ENCODE measurements at places on chromosomes 1 and 21.
A peak's percentile ranks its signal among the peaks of the same experiment; 100 is the strongest.

DNA sequence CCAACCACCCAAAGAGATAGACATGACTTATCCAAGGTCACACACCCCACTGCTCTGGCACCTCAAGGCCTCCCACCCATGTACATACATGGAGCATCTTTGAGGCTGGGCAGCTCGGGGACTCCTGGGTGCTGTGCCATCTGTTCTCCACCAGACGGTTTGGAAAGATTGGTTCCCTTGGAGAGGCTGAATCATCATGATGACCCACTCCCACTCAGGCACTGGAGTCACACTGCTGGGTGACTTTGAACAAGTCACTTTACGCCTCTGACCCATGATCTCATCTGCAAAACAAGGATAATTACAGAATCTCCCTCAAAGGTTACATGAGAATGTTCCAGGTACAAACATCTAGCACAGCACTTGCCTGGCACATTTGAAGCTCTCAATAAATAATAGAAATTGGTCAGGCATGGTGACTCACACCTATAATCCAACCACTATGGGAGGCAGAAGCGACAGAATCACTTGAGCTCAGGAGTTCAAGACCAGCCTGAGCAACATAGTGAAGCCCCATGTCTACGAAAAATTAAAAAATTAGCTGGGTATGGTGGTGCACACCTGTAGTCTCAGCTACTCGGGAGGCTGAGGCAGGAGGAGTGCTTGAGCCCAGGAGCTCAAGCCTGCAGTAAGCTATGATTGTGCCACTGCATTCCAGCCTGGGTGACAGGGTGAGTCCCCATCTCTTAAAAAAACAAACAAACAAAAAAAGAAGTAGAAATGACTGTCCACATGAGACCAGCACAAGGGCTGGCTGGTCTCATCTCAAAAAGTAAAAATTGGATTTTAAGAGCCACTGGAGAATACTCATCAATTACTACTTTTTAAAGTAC, 74.9 kb downstream of the RRAGC start:
- no peak for DNase-seq

DNA sequence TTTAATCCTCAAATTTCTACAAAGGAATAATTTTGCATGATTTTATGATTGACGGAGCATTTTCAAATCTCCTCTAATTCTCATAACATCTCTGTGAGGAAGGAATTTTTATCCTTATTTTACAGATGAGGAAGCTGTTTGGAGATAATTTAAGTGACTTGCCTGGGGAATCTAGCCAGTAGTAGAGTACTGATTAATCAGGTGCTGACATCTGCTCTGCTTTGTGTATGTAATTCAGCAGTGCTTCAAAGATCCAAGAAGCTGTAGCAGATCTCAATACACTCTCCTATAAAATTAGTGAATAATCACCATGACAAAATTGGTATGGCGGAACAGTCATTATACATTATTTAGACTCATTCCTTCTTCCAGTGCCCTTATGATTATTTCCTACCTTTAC, 46.0 kb downstream of the DPH5 start:
- no peak for DNase-seq

GRCh38 chr1:226945106-226945857, 5.2 kb downstream of the COQ8A start:
- no peak for DNase-seq

- DNase-seq, result no peak
Measured at GRCh38 chr1:206496131-206496793, 11.1 kb upstream of the RASSF5 start.

GRCh38 chr1:224082146-224082545, 31.8 kb upstream of the FBXO28 start:
- DNase-seq, result no peak

DNA sequence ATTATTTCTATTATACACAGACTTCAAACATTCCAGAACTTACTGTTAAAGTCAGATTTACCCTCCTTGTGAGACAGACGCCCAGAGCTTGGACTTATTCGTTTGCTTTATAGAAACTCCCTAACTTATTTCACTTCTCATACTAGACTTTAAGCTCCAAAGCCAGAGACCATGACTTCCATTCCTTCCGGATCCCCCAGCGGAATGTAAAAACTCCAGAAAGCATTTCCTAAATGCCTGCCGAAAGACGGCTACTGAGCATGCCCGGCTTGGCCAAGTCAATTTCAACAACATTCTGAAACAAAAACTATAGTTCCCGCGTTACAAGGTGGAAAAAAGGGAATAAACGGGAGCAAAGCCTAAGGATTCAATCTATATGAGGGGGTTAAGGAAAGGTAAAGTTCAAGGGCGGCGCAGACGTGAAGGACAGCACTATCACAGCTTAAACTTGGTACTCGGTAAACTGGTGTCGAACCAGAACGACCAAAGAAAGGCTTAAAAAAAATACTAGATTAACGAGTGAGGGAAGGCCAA, 1.1 kb downstream of the USP48 start:
- no peak for DNase-seq

DNA sequence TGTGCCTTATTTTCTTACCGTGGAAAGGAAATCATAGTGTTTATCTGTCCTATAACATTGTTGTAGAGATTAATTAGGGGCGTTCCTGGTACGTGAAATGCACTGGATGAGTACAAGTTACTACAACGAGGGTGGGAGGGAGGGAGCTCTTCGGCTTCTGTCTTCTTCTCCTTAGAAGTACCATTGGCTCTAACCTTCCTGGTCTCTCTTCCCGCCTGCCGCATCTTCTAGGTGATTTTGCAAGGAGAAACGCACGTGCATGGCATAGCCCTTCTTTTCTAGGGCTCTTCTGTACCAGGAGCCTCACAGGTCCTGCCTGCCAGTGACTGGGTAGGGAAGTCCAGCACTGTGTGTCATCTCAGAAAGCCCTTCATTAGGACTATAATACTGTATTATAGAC, 16.8 kb downstream of the SH3BP5L start:
- no peak for DNase-seq

- DNase-seq, result no peak
Measured at GRCh38 chr21:36709030-36709867, 10.3 kb downstream of the SIM2 start.

DNA sequence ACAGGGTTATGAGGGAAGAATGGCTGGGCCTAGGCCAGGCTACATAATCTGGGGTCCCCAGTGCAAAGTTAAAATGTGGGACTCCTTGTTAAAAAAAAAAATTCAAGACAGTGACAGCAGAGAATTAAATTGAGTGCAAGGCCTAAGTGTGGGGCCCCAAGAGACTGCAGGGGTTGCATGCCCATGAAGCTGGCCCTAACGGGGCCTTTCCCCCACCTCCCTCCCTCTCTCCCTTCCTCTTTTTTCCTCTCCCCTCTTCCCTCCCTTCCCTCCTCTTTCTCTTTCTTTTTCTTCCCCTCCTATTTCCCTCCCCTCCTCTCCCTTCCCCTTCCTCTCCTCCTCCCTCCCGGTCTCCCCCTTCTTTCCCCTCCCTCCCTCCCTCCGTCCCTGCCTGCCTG, 266.7 kb downstream of the LMO4 start:
- no peak for DNase-seq

- DNase-seq, result no peak
Measured at GRCh38 chr1:3251807-3252428, 182.9 kb downstream of the PRDM16 start.

DNA sequence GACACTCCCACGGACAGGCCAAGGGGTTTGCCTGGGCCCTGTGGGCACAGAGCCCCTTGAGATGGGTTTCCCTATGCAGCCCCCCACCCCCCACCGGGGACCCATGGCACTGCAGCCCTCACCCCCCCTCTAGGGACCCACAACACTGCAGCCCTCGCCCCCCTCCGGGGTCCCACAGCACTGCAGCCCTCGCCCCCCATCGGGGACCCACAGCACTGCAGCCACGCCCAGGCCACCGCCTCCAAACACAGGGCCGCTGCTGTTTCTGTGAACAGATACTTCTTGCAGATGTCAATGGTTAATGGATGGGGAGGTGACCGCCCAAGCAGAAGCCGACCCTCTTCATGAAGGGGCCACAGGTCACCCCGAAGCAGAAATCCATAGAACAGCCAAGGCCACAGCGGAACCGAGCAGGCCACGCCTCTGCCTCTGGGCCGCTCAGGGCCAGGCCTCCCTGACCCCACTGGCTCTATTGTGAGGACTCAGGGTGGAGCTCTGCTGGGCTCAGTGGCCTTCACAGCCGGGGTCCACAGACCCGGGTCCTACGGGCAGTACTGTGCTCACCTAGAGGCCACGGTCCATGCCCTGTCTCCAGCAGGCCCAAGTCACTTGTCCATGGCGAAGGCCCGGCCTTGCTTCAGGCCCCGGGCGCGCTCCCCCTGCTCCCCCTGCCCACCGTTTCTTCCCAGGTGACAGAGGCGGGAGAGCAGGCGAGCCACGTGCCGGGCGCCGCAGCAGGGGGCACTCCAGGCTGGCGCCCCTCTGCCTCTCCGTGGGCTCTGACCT, 4.1 kb upstream of the POFUT2 start:
- DNase-seq, result no peak

GRCh38 chr1:156119503-156120209, 5.1 kb downstream of the LMNA start:
- peak; percentile 49 for DNase-seq

DNA sequence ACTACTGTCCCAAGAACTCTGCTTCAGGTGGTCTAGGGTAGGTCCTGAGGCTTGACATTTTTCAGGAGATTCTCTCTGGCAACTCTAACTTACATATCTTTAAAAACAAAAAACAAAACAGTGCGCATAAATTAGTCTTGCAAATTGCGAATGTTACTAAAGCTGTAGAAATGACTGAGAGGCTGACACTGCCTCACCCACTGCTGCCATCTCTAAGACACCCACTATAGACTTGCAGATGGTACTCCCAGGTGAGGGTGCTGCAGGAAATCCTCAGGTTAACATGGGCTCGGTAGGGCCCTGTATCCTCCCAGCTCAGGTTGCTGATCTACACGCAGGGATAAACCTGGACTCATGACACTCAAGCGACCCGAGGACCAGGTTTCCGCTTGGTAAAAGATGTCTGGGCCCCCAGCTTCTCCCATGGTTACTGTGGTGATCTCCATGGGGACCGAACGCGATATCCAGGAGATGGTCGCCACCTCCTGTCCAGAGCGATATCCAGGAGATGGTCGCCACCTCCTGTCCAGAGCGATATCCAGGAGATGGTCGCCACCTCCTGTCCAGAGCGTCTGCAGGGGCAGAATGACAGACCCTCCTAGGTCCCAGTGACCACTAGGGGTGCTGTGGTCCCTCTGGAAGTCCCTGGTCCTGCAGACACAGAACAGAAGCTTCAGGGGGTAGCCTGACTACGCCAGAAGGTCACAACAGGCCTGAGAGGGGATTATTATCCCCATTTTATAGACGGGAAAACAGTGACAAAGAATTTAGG, 16.2 kb upstream of the LY9 start:
- DNase-seq, result no peak

GRCh38 chr1:155093911-155094621, 15.4 kb downstream of the EFNA3 start:
- DNase-seq, result no peak

- DNase-seq, result no peak
Measured at GRCh38 chr1:5724847-5725246, 267.4 kb downstream of the NPHP4 start.

DNA sequence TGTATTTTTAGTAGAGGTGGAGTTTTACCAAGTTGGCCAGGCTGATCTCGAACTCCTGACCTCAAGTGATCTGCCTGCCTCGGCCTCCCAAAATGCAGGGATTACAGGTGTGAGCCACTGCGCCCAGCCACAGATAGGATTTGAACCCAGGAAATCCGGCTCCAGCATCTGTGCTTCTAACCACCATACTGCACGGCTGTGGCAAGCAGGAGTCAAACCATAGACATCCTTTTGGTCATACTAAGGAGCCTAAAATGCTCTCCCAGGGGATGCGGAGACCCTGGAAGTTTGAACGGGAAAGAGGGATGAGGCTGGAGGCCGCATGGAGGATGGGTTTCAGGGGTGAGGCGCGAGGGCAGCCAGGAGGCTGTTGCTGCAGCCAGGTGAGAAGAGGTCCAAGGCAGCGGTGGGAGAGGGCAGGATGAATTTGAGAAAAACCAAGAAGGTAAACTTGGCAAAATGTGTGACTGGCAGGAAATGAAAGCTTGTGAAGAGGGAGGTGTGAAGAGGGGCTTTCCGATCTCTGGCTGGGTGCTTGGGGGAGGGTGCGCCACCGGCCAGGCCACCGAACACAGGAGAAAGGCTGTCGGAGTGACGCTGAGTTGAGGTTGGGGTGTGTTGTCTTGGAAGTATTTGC, 24.0 kb upstream of the CDK18 start:
- no peak for DNase-seq

GRCh38 chr1:65866439-65866838, 73.7 kb downstream of the PDE4B start:
- DNase-seq, result no peak

DNA sequence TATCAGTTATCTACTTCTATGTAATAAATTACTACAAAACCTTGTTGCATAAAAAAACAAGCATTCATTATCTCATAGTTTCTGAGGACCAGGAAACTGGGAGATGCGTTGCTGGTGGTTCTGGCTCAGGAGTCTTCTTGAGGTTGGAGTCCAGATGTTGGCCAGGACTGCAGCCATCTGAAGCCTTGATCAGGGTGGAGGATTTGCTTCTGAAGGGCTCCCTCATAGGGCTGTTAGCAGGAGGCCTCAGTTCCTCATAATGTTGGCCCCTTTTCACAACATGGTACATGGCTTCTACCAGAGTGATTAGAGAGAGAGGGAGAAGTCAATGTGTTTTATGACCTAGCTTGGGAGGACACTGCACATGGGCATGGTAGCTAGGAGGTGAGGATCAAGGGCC, 137.4 kb downstream of the CNIH3 start:
- no peak for DNase-seq

DNA sequence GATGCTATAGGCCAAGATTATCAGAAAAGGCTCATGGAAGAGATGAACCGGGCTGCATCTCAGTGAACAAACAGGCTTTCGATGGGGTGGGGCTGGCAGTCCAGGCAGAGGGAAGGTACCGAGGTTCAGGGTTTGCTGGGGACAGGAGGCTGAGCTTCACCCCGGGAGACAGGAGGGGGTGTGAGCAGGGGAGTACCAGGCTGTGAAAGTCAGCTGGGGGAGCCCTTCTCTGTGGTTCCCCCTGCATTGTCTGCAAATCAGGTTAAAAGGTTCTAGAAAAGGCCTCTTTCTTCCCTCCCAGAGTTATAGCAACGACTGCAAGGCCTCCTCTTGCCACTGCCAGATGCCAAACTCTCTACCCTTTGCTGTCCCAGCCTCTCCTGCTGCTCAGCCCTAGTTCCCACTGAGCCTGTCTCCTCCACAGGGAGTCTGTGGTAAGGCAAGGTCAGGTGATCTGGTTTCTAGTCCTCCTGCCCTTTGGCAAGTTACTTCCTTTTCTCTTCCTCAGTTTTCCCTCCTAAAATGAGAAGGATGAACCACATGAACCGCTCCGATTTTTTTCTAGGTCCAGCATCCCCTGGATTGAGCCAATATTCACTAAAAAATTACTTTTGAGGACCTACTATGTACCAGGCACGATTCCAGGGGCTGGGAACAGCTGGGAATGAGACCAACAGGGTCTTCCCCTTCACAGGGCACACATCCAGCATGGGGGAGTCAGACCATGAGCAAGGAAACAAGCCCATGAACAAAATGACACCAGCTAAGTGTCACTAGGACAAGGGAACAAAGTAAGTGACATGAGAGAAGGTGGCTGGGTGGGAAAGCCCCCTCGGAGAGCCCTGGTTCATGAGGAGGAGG, 7.2 kb downstream of the LAD1 start:
- DNase-seq, result no peak

GRCh38 chr1:165300400-165300903, 56.1 kb downstream of the LMX1A start:
- no peak for DNase-seq
